ENCODE measurements at places on chromosomes 2 and 18. TPM values are rescaled to one million over a fixed set of nuclear protein-coding genes. Genes with fewer than 3 reads are reported as not detected.

The CRYGD gene
- not detected for total RNA-seq

The LRRTM4 gene
- total RNA-seq, result 0.86 TPM

The ALPG gene
- not detected for total RNA-seq

The PSMA8 gene
- not detected for total RNA-seq

The LHCGR gene
- total RNA-seq, result not detected

The LCT gene
- not detected for total RNA-seq

The COL5A2 gene
- total RNA-seq, result 16.8 TPM

The RND3 gene
- 21.0 TPM for total RNA-seq

The CLEC4F gene
- 0.36 TPM for total RNA-seq

The MYO5B gene
- 0.88 TPM for total RNA-seq

The CAPN14 gene
- not detected for total RNA-seq

The TRIM54 gene
- total RNA-seq, result 516 TPM

The DYNAP gene
- total RNA-seq, result not detected

The VAMP8 gene
- 15.7 TPM for total RNA-seq

The VWA3B gene
- total RNA-seq, result 0.24 TPM
